Thymus (tissue), 14 donors: ENCODE measurements at places on chromosomes 5 and 9. TPM values are rescaled to one million over a fixed set of nuclear protein-coding genes. Genes with fewer than 3 reads are reported as not detected.
A peak's percentile ranks its signal among the peaks of the same experiment; 100 is the strongest.

DNA sequence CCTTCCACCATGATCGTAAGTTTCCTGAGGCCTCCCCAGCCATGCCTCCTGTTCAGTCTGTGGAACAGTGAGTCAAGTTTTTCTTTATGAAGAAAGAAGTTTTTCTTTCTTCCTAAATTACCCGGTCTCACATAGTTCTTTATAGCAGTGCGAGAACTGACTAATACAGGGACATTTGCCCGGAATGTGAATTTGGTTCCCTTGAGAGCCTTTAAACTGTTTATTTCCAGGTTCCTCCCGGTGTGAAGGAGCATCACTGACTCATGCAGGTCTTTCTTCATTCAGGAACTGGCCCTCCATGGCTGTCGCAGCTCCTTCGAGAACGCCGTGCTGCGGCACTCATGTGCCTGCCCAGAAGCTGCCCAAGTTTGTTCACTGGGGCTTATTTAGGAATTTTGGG is 87.7 kb downstream of the PTCH1 start:
- H3K27me3 ChIP-seq = no peaks in the 10 kb centered on the region
- no peak for DNase-seq
- peaks cover 15% of the 10 kb centered on the region for H3K4me1 ChIP-seq
- H3K27ac ChIP-seq = no peak overlapping the region

DNA sequence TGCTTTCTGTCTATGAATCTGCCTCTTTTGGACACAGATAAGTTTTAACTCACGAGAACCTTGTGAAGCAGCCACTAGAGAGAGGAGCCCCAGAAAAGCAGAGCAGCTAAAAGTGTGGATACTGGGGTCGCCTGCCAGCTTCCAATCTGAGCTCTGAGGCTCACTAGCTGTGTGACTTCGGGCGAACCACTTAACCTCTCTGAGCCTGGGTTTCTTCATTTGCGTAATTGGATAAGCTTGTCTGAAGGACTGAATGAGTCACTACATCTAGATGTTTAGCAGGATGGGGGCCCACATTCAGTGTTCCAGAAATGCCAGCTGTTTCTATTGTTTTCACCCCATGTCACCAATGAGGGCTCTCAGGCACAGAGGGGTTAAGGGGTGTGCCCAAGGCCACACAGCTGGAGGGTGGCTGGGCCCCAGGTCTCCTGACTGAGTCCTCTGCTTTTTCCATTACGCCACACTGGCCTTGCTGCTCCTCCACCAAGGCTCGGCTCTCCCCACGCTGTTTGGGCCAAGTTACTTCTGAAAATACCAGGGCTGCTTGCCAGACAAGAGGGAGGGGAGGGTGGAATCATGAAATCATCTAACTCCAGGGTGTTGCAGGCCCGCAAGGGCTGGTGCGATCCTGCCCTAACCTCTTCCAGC is 36.2 kb downstream of the SH3PXD2B start:
- no peaks in the 10 kb centered on the region for H3K4me1 ChIP-seq
- H3K4me3 ChIP-seq = no peak overlapping the region
- peak overlapping the region; percentile 68 for H3K27ac ChIP-seq
- H3K36me3 ChIP-seq = no peaks in the 10 kb centered on the region
- H3K27me3 ChIP-seq = no peaks in the 10 kb centered on the region

DNA sequence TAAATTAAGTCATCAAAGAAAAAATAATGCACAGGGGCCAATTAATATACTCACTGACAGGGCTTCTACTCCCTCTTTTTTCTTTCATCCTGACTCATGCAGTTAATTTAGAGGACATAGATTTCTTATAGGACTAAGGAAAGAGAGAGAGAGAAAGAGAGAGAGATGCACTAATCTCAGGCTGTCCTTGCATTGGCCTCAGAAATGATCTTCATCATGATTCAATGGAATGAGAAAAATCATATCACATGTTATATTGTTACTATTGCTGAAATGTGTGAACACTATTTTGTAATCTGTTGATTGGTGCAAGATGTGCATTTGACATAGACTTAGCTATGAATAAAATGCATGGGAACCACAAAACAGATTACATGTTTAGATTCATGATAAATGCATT is 608.3 kb upstream of the NUDT12 start:
- no peaks in the 10 kb centered on the region for H3K36me3 ChIP-seq
- H3K4me1 ChIP-seq = no peaks in the 10 kb centered on the region
- H3K4me3 ChIP-seq = no peak overlapping the region
- no peaks in the 10 kb centered on the region for H3K27me3 ChIP-seq
- no peak for DNase-seq

GRCh38 chr5:179231309-179231708 is 114.0 kb downstream of the ADAMTS2 start:
- no peak overlapping the region for H3K4me3 ChIP-seq
- H3K36me3 ChIP-seq = no peaks in the 10 kb centered on the region
- no peaks in the 10 kb centered on the region for H3K27me3 ChIP-seq
- DNase-seq = no peak

DNA sequence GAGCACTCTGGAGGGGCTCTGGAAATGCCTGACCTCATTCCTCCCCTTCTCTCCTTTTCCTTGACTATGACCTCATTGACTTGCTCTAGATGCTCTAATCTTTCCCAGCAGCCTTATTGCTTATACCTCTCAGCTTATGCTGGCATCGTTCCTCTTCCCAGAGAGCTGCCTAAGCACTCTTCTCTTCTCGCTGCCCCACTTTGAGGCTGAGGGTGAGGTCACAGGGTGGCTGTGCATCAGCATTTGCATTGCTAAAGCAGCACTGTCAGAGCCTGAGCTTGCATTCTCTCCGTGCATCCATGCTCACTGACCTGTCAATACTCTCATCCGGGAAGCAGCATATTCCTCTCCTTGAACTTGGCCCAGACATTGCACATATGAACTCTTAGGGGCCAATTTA is 96.4 kb upstream of the NTRK2 start:
- no peaks in the 10 kb centered on the region for H3K4me1 ChIP-seq
- DNase-seq = no peak
- H3K36me3 ChIP-seq = no peaks in the 10 kb centered on the region
- H3K27ac ChIP-seq = no peak overlapping the region

DNA sequence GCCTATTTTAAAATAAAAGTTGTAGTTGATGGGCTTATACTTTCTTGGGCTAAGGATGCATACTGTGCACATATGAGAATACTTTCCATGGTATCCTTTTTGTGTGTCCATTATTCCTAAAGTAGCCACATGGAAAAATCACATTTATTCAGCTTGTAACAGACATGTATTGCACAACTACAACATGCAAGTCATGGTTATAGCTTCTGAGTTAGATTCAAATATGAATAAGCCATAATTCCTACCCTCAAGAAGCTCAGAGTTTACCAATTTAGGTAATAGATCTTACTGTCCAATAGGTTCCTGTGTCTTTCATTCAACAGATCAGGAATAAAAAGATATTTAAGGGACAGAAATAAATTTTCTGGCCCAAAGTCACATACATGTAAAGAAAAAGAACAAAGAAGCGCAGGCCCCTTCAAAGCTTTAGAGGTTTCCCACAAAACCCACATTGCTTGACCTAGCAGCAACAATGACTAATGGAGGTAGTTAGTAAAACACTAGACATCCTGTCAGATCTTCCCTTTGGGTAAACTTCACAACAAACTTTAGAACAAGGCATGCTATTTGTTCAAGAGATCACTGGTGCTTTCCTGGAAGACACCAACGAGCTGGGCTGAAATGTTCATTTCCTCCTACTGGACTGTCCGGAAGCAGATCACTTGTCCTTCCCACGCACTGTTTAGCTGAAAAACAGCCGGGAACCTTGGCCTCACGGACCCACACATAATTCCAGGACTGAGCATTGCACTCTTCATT is 78.4 kb upstream of the ITGA1 start:
- no peak overlapping the region for H3K27ac ChIP-seq
- no peak for DNase-seq
- peaks cover 20% of the 10 kb centered on the region for H3K4me1 ChIP-seq
- H3K27me3 ChIP-seq = no peaks in the 10 kb centered on the region

- no peaks in the 10 kb centered on the region for H3K4me1 ChIP-seq
- H3K27ac ChIP-seq = no peak overlapping the region
- H3K27me3 ChIP-seq = no peaks in the 10 kb centered on the region
- no peak for DNase-seq
- H3K36me3 ChIP-seq = no peaks in the 10 kb centered on the region
Measured at GRCh38 chr5:63164838-63165535, 586.4 kb downstream of the LRRC70 start.

DNA sequence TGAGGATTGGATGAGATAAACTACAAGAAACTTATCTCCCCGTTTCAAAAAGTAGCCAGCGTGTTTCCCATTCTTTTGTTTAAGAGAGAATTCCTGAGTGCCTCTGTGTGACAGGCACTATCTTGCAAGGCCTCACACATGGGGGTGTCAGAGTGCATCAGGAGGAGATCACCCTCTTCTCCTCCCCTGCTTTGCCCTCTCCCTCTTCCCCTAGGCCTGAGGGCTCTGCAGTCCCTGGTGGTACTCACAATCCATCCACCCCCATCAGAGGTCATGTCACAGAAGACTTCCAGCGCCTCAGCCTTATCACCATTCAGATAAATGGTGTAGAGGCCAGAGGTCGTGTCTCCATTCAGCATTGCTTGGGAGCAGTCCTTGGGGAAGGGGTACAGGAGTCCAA is 88.0 kb downstream of the TNC start:
- H3K27me3 ChIP-seq = no peaks in the 10 kb centered on the region
- no peaks in the 10 kb centered on the region for H3K4me1 ChIP-seq
- H3K27ac ChIP-seq = no peak overlapping the region
- H3K4me3 ChIP-seq = no peak overlapping the region
- H3K36me3 ChIP-seq = no peaks in the 10 kb centered on the region

DNA sequence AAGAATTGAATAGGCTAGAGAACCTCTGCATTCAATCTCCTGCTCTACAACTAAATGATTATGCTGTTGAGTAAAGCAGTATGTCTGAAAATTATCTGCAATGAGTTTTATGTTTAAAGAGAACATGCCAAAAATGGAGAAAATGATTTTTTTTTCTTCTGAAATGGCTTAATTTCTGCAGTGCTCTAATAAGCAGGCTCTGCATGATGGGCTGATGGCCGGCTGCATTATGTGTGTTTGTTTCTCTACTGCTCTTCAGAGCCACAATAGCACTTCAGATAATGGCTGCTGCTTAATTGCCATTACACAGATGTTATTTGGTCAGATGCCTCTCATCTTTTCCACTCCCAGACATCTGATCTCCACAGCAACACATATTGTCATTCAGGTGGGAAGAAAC is 286.4 kb upstream of the DMAC1 start:
- H3K4me3 ChIP-seq = no peak overlapping the region
- H3K27me3 ChIP-seq = no peaks in the 10 kb centered on the region
- peaks cover 2% of the 10 kb centered on the region for H3K4me1 ChIP-seq
- no peak for DNase-seq

GRCh38 chr9:3578786-3579185 is 53.0 kb upstream of the RFX3 start:
- no peak overlapping the region for H3K27ac ChIP-seq
- H3K36me3 ChIP-seq = no peaks in the 10 kb centered on the region
- DNase-seq = no peak
- H3K4me3 ChIP-seq = no peak overlapping the region

- H3K36me3 ChIP-seq = no peaks in the 10 kb centered on the region
- peaks cover 21% of the 10 kb centered on the region for H3K4me1 ChIP-seq
- H3K4me3 ChIP-seq = no peak overlapping the region
- no peak overlapping the region for H3K27ac ChIP-seq
Measured at GRCh38 chr9:121610638-121610953, 40.8 kb upstream of the DAB2IP start.

GRCh38 chr5:11177999-11178711 is 417.1 kb upstream of the DAP start:
- DNase-seq = no peak
- H3K27me3 ChIP-seq = no peaks in the 10 kb centered on the region
- no peak overlapping the region for H3K27ac ChIP-seq
- H3K4me1 ChIP-seq = no peaks in the 10 kb centered on the region
- H3K36me3 ChIP-seq = no peaks in the 10 kb centered on the region
- H3K4me3 ChIP-seq = no peak overlapping the region

CDH12 gene
- 0.09 TPM for total RNA-seq

LCN10 gene
- total RNA-seq = 1.2 TPM

PCDHGA9 gene
- total RNA-seq = 0.66 TPM

PKD2L2 gene
- total RNA-seq = not detected

MARCOL gene
- not detected for total RNA-seq
